Brain (organoid and tissue), 16 donors: ENCODE measurements at places on chromosomes 7 and 10.

DNA sequence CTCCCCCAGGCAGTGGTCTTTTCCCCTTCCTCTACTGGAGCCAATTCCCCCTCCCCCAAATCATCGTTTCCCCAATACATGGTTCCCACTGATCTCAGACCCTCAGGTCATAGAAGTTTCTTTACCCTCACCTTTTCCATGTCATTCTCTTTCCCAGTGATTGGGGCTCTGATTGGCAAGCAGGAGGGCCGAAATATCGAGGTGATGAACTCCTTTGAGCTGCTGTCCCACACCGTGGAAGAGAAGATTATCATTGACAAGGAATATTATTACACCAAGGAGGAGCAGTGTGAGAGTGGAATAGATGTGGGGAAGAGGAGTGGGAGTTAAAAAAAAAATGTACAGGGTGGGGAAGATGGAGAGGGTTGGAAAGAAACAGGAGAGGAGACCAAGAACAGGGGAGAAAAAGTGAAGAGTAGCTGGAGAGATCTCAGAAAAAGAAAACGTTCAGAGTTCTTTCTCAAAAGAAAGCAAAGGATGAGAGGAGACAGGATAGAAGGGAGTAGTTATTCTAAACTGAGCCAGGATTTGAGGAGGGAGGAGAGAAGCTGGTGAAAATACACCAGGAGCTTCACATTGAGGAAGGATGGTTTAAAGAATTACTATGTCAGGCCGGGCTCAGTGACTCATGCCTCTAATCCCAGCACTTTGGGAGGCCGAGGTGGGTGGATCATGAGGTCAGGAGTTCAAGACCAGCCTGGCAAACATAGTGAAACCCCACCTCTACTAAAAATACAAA is 858 bp downstream of the COPS6 start:
- no peak for DNase-seq

- DNase-seq, result no peak
Observed at GRCh38 chr10:1359626-1359955, 303.4 kb downstream of the WDR37 start.

- DNase-seq, result peak; percentile 70
Observed at GRCh38 chr10:70051848-70052247, 798 bp upstream of the MACROH2A2 start.

- no peak for DNase-seq
Observed at GRCh38 chr10:470339-471003, 219.0 kb downstream of the DIP2C start.

- DNase-seq, result no peak
Observed at GRCh38 chr10:79238158-79238520, 109.1 kb upstream of the PPIF start.

- DNase-seq, result no peak
Observed at GRCh38 chr7:52017802-52018679, 701.4 kb upstream of the COBL start.

- DNase-seq, result no peak
Observed at GRCh38 chr7:78473021-78473420, 674.4 kb downstream of the PHTF2 start.

GRCh38 chr7:129950933-129951225 is 1.9 kb downstream of the UBE2H start:
- peak; percentile 3 for DNase-seq

DNA sequence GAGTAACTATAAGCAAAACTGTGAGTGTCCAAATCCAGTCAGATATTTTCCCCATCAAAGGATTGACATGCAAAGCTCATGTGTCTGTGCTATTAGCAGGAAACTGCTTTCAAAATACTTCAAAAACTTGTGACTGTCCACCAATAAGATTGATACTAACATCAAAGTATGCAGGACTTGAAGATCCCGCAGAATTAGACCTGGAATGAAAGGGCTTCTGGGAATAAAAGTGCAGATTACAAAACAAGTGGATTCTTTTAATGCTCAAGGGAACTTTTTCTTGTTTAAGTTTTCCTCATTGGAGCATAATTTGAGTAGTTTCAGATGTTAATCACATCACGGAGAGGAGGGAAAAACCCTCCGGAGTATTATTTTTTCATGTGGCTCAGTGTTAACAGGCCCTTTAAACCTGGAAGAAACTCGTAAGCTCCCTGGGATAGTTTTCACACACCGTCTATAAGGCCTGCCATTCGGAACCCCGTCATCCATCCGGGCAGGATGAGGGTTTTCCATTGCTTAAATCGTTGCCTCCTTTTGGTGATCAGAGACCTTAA is 33.9 kb upstream of the MKX start:
- no peak for DNase-seq

- no peak for DNase-seq
Observed at GRCh38 chr10:127921075-127921752, 14.3 kb downstream of the PTPRE start.

GRCh38 chr10:102778781-102779180 is 35.0 kb downstream of the WBP1L start:
- DNase-seq, result no peak

GRCh38 chr7:126535176-126535575 is 717.6 kb downstream of the GRM8 start:
- no peak for DNase-seq

DNA sequence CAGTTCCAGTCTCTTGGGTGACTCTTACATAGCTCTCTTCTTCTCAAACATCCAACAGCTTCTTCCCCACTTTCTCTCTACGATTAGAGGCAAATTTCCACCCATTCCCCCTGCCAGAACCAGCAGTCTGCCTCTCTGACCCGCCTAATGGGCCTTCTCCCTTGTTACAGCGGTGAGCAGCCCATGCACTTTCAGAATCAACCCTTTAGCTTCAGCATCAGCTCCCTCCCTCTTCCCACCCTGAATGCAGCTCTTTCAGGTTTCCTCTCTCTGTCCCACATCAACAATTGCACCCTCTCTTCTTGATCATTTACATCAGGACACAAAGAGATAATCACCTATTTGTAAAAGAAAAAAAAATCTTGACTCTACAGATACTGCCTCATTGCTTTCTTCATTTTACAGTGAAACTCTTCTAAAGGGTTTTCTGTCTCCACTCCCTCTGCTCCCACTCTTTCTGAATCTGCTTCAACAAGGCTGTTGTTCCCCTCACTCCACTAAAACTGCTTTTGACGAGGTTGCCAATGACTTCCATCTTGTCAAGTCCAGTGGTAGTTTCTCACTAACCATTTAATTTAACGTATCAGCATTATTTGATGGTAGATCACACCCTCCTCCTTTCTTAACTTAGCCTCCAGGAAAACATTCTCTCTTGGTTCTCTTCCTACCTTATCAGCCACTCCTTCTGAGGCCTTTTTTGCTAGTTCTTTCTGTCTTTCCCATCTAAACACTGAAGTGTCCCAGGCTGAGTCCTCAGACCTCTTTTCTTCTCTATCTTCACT is 106.6 kb downstream of the NPY start:
- DNase-seq, result no peak

- DNase-seq, result no peak
Observed at GRCh38 chr7:116626886-116627285, 45.1 kb upstream of the MET start.

DNA sequence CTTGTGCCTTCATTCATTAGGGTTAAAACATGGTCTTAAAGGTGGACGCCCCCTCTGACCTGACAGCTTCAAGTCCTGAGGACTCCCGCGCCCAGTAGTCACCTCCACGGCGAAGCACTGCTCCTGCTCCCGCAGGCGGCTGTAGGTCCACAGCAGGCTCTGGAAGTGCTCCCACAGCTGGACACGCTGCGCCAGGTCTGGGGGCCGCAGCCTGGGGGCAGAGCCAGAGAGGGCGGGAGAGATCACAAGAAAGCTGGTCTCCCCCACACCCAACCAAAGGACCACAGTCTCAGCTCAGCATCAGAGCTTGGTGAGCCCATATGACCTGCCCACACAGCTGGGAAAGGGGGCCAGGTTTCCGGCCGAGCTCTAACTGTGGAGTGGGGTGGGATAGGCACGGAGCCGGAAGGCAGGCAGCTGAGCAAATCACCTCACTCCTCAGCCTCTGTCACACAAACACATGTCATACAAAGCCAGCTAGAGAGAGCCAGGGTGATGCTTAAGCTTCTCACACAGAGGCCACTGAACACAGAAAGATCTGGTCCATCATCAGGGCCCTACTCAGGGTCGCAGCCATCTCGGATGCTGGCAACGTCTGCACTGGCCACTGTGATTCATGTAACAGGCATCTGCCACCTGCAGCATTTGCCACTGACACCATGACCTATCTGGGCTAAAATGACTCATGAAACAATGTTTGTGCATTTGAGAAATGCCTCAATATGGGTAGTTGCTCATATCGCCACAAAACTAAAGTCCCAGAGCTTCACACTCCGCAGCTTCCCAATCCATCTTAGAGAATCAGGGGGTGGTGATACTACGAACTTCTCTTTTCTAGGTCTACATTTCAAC is 12.6 kb downstream of the HPS1 start:
- no peak for DNase-seq

DNA sequence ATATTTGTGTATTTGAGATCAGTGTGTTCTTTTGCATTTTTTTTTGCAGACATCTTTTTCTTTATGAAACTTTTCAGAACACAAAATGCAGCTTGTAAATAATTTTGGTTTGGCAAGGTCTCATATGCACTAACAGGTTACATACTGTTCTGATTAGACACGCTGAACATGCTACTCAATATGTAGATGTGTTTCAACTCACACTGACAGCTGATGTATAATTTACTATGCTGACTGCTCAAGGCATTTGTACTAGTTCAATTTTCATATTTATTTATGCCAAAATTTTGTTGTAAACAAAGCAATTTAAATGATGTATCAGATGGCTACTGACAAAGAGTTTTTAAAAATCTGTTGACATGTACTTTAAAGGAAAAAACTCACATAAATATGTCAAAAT is 123.8 kb downstream of the TFEC start:
- no peak for DNase-seq

DNA sequence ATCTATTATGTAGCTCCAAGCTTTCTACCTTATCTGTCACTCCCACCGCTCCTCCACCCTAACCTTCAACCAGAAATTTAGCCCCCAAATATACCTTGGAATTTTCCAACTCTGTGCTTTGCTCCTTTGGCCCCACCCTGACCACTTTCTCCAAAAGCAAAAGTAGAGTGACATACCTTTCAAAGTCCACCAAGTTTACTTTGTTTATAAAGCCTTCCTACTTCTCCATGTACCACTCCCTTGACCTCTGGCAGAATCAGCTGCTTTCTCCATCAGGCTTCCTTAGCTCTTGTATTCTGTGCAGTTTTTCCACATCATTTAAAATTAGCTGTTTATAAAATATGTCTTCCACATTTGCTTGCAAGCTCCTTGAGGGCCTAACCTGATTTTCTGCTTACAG is 40.9 kb upstream of the RSBN1L start:
- DNase-seq, result no peak

DNA sequence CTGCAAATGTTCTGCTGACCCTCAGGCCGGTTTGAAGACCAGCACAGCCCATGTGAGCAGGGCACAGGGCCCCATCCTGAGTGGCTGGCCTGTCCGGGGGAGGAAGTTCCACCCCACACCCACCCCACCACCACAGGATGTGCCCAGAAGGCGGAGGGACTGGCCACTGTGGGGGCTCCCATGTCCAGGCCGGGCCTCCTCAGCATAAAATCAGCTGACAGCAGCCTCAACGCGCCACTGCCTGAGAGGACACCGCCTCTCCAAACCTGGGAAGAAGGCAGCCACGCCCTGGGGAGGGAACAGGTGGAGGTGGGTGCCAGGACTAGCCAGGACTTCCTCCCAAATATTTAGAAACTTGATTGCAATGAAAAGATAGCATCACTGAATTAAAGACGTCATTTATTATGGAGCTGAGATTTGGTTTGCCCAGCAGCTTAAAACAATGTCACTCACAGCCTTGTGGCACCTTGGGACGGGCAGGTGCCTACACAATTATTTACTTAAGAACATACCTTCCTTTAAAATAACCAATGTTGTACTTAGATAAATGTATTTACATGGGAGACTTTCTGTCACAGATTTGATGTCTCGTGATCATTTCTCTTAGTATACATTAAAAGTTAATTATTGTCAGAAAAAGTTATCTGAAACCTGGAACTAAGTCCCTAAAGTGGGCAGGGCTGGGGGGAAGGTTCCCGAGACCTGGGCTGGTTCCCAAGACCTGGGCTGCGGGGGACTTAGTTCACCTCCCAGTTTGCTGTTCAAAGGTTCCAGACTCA is 27.3 kb upstream of the FAM20C start:
- no peak for DNase-seq

- DNase-seq, result no peak
Observed at GRCh38 chr10:7339510-7339909, 71.3 kb downstream of the SFMBT2 start.

DNA sequence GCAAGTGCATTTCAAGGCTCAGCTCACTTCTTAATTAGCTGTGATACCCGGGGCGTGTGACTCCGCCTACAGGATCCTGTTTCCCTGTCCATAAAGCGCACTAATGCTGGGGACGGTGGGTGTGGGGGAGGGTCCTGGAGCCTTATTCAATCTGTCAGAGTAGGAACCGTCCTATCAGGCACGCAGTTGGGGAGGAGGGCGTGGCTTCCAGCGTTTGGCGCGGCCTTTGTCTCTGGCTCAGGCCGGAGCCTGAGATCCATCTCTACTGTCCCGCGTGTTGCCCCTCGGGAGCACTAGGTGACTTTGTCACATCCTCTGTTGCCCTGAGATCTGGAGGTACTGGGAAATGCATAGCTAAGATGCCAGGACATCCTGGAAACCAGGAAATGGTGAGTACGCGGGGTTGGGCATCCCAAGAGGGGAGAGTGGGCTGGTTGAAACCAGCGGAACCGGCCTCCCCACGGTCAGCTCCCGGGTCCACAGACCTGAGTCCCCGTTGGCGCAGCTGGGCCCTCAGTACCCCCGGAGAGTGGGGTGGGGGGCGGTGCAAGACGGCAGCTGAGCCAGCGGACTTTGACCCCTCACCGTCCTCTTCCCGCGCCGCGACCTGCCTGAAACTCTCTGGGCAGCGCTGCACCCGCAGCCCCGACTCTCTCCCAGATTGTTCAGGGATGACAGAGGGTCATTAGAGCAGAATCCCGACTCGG is 104.4 kb upstream of the ZNF92 start:
- peak; percentile 94 for DNase-seq

GRCh38 chr10:129048513-129048912 is 418.5 kb upstream of the MGMT start:
- DNase-seq, result no peak

DNA sequence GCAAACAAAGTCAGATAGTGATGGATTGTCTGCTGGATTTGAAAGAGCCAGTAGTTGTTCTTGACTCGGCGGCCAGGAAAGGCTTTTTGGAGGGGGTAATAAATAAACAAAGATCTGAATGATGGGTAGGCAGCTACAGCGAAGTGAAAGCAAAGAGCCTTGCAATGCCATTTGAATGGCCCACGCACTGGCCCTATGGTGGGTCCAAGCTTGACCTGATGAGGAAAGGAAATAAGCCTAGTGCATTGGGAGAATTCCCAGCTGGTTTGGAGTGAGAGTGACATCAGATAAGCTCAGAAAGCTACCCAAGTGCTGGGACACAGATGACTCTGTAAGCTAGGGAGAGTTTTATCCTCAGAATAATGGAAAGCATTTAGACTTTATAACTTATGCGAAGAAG is 365.2 kb downstream of the PLXDC2 start:
- DNase-seq, result no peak

DNA sequence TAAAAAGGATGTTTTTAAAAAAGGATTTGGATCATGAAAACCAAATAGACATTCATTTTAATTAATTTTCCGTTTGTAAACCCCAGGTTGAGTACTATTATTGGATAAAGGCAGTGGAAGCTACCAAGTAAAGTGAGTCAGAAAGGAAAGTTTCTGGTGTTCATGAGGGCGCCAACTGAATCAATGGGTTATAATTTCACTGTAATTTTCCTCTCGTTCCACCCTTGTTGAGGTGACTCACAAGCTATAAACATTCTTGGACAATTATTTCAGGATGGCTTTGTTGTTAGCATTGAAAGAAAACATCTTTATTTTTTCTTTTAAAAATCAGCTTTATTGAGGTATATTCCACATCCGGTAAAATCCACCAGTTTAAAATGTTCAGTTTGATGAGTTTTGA is 5.1 kb upstream of the FAM133B start:
- DNase-seq, result no peak
